ENCODE measurements at places on chromosomes 6 and 20.

DNA sequence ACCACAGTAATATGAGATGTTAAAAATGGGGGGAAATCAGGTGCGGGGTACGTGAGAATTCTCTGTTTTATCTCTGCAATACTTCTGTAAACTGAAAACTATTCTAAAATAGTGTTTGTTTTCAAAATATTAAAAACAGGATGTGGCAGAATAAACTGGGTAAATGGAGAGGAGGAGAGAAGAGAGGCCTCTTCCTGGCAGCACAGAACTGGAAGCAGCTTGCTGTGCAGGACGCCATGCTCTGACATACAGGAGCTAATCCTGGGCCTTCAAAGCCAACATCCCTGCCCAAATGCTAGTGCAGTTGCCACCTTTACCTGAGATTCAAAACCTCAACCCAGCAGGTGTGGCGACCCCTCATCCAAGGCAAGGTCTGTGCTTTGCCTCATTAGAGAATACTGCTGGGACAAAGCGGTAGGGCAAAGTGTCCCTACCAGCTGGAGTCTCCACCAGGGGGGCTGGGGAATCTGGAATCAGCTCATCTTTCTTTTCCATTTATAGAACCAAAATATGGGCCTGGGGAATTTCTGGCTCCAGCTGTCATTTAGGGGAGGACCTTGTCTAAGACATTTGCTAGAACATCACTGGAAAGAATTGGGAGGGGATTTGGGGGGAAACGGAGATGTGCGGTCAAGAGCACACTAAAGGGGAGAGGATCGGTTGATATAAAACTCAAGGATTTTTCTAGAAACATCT, 67.3 kb downstream of the SCML4 start:
- no peak for DNase-seq
- H3K4me1 ChIP-seq, result no peaks in the 10 kb centered on the region
- no peaks in the 10 kb centered on the region for H3K36me3 ChIP-seq
- H3K27me3 ChIP-seq, result peaks cover 3% of the 10 kb centered on the region

DNA sequence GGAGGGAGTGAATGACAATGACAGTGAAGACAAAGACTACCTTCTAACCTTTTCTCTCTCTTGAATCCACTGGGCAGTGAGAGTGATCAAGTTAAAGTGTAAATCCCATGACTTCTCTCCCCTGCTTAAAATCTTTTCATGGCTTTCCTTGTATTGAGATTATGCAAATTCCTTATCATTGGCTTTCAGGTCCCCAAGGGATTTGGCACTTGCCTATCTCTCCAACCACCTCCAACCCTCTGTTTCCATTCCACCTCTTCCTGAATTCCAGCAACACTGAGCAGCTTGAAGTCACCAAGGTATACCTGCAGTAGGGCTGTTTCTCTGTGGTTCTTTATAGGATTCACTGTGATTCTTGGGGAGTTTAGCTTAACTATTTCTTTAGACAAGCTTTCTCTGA, 48.0 kb upstream of the DEK start:
- H3K27me3 ChIP-seq, result no peaks in the 10 kb centered on the region
- peaks cover 13% of the 10 kb centered on the region for H3K4me1 ChIP-seq

DNA sequence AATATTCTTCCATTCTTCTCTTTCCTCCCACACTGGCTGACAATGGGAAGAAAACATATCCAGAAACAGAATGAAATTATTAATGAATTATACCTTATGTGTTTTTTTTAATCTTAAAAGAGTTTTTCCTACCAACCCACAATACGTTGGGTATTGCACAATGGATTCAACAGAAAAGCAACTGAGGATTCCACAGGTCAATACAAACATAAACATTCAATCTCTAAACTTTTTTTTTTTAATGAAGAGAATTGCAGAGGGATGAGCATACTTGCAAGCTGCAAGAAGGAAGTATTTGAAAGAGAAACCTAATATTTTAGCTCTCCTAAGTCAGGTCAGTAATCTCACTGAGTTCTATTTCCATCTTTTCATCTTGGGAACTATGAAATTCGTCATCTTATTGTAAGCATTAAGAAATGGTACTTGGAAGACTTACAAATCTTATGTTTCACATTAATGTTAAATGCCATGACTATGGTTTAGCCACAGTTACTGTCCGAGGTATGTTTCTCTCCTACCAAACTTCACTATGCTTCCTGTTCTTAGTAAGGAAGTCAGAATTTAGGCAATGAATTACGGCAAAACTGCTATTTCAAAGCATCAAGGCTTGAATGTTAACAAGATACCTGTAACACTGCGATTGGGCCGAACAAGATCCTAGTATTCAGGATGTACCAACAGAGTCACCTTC, 100.8 kb downstream of the HIVEP2 start:
- peaks cover 22% of the 10 kb centered on the region for H3K4me1 ChIP-seq
- H3K27me3 ChIP-seq, result no peaks in the 10 kb centered on the region
- H3K27ac ChIP-seq, result no peak overlapping the region
- no peak overlapping the region for H3K4me3 ChIP-seq
- peak; percentile 79 for DNase-seq
- H3K36me3 ChIP-seq, result no peaks in the 10 kb centered on the region

DNA sequence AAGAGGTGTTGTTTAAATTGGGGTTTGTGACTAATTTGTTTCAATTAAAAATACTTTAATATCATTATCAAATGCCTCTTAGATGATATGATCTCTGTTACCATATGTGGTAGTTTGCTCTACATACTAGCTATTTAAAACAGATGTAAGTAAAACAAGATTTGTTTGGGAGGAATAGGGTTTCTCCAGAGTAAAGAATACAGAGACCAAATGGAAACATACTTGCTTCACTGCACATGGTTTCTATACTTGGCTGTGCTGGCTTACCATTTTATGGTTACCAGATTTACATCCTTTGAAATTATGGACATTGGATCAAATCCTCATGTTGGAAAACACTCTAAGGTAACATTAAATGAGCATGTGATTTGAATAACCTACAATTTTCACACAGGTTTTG, 588.3 kb downstream of the CD109 start:
- no peaks in the 10 kb centered on the region for H3K27me3 ChIP-seq
- peaks cover 21% of the 10 kb centered on the region for H3K4me1 ChIP-seq
- no peaks in the 10 kb centered on the region for H3K36me3 ChIP-seq
- H3K27ac ChIP-seq, result peak overlapping the region; percentile 100
- DNase-seq, result peak; percentile 68

DNA sequence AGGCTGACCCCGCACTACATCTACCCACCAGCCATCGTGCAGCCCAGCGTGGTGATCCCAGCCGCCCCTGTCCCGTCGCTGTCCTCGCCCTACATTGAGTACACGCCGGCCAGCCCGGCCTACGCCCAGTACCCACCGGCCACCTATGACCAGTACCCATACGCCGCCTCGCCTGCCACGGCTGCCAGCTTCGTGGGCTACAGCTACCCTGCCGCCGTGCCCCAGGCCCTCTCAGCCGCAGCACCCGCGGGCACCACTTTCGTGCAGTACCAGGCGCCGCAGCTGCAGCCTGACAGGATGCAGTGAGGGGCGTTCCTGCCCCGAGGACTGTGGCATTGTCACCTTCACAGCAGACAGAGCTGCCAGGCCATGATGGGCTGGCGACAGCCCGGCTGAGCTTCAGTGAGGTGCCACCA, 16.4 kb downstream of the RBM38 start:
- H3K27ac ChIP-seq, result no peak overlapping the region
- no peak overlapping the region for H3K4me3 ChIP-seq
- H3K36me3 ChIP-seq, result peaks cover 20% of the 10 kb centered on the region
- no peak for DNase-seq
- H3K4me1 ChIP-seq, result peaks cover 2% of the 10 kb centered on the region

- no peaks in the 10 kb centered on the region for H3K27me3 ChIP-seq
- H3K4me3 ChIP-seq, result no peak overlapping the region
- H3K27ac ChIP-seq, result no peak overlapping the region
Measured at GRCh38 chr20:42123981-42124473, 505.9 kb upstream of the CHD6 start.

- H3K4me1 ChIP-seq, result peaks cover 8% of the 10 kb centered on the region
- no peaks in the 10 kb centered on the region for H3K27me3 ChIP-seq
- DNase-seq, result no peak
- no peaks in the 10 kb centered on the region for H3K36me3 ChIP-seq
- H3K4me3 ChIP-seq, result no peak overlapping the region
Measured at GRCh38 chr6:139944131-139944530, 569.7 kb upstream of the CITED2 start.
